ENCODE measurements at places on chromosomes 2 and 18.

- no peak for DNase-seq
Measured at GRCh38 chr18:36589857-36590543, 238.8 kb downstream of the TPGS2 start.

DNA sequence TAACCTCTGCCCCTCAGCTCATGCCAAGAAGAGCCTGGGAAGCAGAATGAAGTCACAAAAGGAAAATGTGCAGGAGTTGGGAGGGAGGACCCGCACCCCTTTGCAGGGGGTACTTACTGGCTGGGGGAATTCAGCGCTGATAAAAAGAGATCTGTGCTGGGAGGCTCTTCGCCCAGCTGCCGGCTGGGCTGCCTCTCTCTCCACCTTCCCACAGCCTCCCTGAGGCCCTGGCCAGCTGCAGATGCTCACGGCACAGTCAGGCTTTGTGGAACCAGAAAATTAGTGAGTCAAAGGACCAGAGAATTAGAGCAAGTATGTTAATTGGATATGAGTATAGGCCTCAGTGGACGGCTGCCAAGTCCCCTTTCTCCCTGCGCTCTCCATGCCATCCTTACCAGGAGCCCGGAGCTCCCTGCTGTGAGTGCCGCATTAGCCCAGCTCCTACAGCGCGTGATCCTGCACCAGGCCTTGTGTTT lies 181.7 kb upstream of the SH3BP4 start:
- DNase-seq = no peak

GRCh38 chr2:45930396-45930792 lies 278.9 kb downstream of the PRKCE start:
- no peak for DNase-seq

GRCh38 chr2:57397550-57398360 lies 648.9 kb upstream of the VRK2 start:
- DNase-seq = no peak
